ENCODE measurements at places on chromosomes 16 and 17.

DNA sequence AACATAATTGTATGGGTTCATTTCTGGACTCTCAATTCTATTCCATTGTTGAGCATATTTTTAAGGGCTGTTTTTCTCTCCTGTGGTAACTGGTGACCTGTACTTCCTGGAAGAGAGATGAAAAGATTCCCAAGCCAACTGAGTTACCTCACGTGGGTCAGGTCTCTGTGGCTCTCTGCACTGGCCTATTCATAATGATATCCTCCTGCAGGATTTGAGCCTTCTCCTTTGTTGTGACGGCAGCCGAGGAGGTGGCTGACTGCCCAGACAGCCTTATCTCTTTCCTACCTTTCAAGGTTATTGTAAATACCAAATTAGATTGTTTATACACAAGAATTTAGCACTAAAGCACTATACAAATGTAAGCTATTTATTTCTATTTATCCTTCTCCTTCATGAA is 2.7 kb upstream of the ACE start:
- no peak for DNase-seq
- H3K27me3 ChIP-seq = peaks cover 4% of the 10 kb centered on the region
- no peak overlapping the region for H3K27ac ChIP-seq

- no peaks in the 10 kb centered on the region for H3K36me3 ChIP-seq
- DNase-seq = no peak
- H3K27me3 ChIP-seq = no peaks in the 10 kb centered on the region
- peak overlapping the region; percentile 99 for H3K27ac ChIP-seq
These were observed 416 bp downstream of the METTL26 start for GRCh38 chr16:635573-636205.

DNA sequence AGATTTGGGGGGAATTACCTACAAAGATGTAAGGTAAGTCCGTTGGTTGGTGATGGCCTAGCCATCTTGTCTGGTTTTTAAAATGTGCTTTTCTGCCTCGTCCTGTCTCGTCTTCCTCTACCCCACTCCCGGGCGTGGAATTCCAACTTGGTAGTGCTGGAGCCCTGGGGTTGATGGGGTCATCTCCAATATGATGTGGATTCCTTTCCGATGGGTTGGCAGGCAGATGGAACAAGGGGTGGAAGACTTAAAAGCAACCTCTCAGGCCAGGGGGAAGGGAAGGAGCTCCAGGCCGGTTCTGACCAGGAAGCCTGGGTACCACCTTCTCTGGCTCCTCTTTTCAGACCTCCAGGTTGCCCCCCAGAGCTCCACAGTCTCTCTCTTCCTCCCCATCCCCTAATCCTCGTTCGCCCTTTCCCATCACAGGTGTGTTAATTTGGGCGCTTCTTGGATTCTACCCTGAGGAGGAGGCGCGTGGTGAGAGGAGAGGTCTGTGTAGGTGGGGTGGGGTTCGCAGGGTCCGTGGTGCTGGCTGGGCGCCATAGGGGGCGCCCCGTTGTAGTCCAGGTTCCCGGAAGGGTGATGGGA is 5.1 kb upstream of the HOXB2 start:
- H3K4me1 ChIP-seq = peaks cover 9% of the 10 kb centered on the region
- peaks cover 3% of the 10 kb centered on the region for H3K36me3 ChIP-seq
- H3K27me3 ChIP-seq = no peaks in the 10 kb centered on the region
- DNase-seq = no peak
- H3K27ac ChIP-seq = peak overlapping the region; percentile 84

DNA sequence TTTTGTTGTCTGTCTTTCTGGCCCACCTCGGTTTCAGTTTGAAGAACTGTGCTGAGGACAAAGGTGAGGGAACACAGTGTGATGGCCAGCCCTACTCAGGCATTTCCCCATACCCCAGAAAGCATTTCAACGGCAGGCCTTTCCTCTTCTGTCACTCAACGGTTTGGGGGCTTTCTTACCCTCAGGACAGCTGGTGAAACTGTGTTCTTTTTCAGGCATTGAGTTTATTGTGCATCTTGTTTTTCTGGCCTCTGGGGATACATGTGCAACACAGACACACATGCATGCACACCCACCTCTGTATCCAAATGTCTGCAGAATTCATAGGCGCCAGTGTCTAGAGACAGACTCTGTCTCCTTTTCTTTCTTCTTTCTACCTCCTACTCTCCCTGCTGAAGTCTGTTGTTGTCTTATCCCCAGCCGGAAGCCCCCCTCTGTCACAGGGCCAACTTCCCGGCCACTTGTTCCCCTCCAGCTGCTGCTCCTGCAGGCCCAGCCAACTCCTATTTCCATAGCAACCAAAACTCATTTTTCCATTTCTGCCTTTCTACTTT is 17.0 kb downstream of the CHD9 start:
- DNase-seq = peak; percentile 87
- peak overlapping the region; percentile 3 for H3K4me3 ChIP-seq
- no peak overlapping the region for H3K27ac ChIP-seq
- H3K27me3 ChIP-seq = no peaks in the 10 kb centered on the region
- H3K36me3 ChIP-seq = no peaks in the 10 kb centered on the region

DNA sequence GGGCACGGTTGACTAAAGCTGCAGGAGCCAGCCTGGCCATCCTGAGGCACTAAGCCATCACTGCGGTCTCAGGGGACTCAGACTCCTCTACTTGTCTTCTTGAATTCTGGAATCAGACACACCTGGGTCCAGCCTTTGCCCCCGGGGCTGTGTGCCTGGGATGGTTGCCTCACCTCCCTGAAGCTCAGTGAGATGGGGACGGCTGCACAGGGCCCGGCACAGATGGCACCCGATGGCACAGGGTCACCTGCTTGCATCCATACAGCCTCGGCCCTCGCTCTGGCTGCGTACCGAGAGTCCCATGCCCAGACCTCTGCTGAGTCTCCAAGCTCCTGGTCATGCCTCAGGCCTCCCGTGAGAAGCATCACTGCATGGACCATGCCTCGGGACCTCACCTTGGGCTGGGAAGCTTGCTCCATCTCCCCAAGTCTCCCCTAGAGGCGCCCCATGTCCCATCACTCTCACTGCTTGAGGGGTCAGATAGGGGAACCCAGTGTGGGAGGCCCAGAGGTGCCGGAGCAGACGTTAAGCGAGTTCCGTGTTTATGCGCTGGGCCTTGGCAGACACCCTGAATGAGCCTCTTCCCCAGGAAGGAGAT is 316.3 kb downstream of the SEC14L1 start:
- DNase-seq = no peak
- peaks cover 21% of the 10 kb centered on the region for H3K4me1 ChIP-seq
- H3K36me3 ChIP-seq = no peaks in the 10 kb centered on the region
- no peak overlapping the region for H3K4me3 ChIP-seq
- no peak overlapping the region for H3K27ac ChIP-seq
- no peaks in the 10 kb centered on the region for H3K27me3 ChIP-seq

DNA sequence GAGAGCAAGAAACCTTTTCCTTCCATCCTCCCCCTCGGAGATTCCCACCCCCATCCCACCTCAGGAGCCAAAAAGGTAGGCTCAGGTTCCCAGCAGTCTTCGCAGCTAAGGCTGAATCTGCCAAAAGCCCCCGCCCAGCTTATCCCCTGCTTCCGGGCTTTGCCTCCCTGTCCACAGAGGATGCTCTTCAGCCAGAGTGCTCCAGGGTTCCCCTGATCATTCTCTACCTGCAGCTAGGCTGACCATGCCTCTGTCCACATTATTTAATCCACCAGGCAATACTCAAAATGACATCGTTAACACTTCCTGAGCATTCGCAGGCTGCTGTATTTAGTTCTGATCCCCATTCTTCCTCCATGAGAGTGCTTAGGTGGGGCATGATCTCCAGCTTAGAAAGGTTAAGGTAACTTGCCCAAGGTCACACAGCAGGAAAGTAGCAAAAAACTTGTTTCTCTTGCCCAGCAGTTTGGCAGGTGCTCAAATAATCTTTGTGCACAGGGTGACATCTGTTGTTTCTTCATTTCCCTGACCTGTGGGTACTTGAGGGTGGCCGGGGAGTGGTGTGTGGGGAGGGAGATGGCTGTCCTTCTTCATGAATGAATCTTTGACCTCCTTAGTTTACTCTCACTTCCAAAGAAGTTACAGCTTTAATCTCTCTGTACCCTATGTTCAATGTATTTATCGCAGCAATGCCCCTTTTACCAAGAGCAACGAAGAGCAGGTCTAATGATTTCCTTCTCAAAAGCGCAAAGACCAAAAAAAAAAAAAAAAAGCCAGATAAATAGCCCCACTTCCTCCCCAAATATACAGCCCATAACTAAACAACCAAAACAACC is 848 bp upstream of the TBKBP1 start:
- H3K4me3 ChIP-seq = peak overlapping the region; percentile 48
- no peaks in the 10 kb centered on the region for H3K27me3 ChIP-seq
- no peak for DNase-seq
- H3K4me1 ChIP-seq = peaks cover 24% of the 10 kb centered on the region
- H3K36me3 ChIP-seq = peaks cover 2% of the 10 kb centered on the region

Measured in kidney (tissue), 22 donors.